ENCODE measurements at places on chromosomes 6 and 20. TPM values are rescaled to one million over a fixed set of nuclear protein-coding genes. Genes with fewer than 3 reads are reported as not detected.

The LINC00237 gene
- total RNA-seq = not detected

The EFCAB8 gene
- total RNA-seq = 0.22 TPM

GRCh38 chr6:155077331-155077730, 82.2 kb downstream of the TIAM2 start:
- H3K27me3 ChIP-seq = no peaks in the 10 kb centered on the region
- DNase-seq = no peak
- no peak overlapping the region for H3K27ac ChIP-seq

DNA sequence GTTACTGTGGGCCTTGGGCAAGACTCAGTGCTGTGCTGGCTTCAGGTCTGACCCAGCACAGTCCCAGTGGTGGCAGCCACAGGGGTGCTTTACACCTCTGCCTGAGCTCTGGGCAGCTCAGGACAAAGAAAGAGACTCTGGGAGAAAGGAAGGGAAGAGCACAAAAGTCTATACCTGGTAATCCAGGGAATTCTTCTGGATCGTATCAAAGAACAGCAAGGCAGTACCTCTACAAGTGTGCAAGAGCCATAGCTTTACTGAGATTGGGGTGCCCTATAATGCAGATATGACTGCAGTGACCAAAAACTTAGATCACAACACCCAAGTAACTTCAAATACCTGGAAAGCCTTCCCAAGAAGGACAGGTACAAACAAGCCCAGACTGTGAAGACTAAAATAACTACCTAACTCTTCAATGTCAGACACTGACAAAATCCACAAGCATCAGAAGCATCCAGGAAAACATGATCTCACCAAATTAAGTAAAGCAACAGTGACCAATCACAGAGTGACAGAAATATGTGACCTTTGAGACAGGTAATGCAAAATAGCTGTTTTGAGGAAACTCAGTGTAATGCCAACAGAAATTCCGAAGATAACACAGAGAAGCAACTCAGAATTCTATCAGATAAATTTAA, 47.9 kb upstream of the LIN28B start:
- no peaks in the 10 kb centered on the region for H3K36me3 ChIP-seq
- no peaks in the 10 kb centered on the region for H3K27me3 ChIP-seq
- peaks cover 17% of the 10 kb centered on the region for H3K4me1 ChIP-seq
- H3K4me3 ChIP-seq = no peak overlapping the region
- no peak for DNase-seq
- H3K27ac ChIP-seq = no peak overlapping the region

The CDC5L gene
- total RNA-seq = 54.5 TPM

DNA sequence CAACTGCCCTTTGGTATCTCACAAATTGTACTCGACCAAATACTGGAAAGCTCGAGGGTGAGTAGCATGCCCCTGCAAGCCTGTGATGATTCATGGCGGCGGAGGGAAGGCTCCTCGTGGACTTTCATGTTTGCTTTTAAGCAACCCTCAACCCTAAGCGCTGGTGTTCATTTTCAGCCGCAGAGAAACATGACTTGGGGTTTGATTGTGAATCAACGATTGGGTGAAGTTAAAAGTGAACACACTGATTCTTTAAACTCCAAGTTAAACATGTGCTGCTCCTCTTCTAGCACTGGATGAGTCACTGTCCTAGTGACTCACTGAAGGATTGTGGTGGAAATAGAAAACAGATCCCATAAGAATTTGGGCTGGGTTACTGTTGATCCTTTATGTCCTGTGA, 8.3 kb downstream of the CD109 start:
- H3K27me3 ChIP-seq = no peaks in the 10 kb centered on the region
- peak; percentile 77 for DNase-seq
- H3K4me1 ChIP-seq = peaks cover 21% of the 10 kb centered on the region

The SNAI1 gene
- 1.3 TPM for total RNA-seq

The DDO gene
- 10.3 TPM for total RNA-seq

GRCh38 chr20:18727032-18727508, 86.5 kb upstream of the SCP2D1 start:
- peaks cover 22% of the 10 kb centered on the region for H3K4me1 ChIP-seq
- no peaks in the 10 kb centered on the region for H3K36me3 ChIP-seq
- no peak for DNase-seq
- H3K4me3 ChIP-seq = no peak overlapping the region

DNA sequence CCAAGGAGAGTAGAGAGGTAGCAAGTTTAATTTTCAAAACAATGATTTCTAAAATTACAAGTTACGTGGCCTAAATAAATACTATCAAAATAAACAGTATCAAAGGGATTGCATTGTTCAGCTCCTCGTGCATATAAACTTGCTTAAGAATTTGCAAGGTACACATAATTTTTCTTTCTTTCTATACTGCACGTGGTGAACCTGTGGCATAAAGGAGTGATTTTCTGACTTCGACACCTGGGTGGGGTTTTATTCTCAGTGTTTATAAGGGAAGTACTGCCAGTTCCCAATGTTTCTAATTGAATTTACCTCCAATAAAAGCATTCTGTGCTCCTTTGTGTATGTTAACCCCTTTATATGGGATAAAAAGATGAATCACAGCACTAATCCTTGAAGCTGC, 50.1 kb upstream of the C20orf144 start:
- H3K4me3 ChIP-seq = no peak overlapping the region
- no peak overlapping the region for H3K27ac ChIP-seq
- peaks cover 28% of the 10 kb centered on the region for H3K36me3 ChIP-seq
- H3K4me1 ChIP-seq = peaks cover 3% of the 10 kb centered on the region
- DNase-seq = no peak
- no peaks in the 10 kb centered on the region for H3K27me3 ChIP-seq

GRCh38 chr6:104684911-104685415, 174.8 kb downstream of the HACE1 start:
- no peaks in the 10 kb centered on the region for H3K4me1 ChIP-seq
- no peak for DNase-seq
- H3K36me3 ChIP-seq = no peaks in the 10 kb centered on the region
- H3K27me3 ChIP-seq = 0 out of 3 replicates have a peak, but pooled peaks cover 4% of the 10 kb centered on the region

GRCh38 chr20:60636417-60636816, 615.6 kb upstream of the CDH4 start:
- H3K27ac ChIP-seq = no peak overlapping the region
- H3K4me1 ChIP-seq = no peaks in the 10 kb centered on the region
- H3K27me3 ChIP-seq = no peaks in the 10 kb centered on the region
- no peak overlapping the region for H3K4me3 ChIP-seq
- no peaks in the 10 kb centered on the region for H3K36me3 ChIP-seq

GRCh38 chr20:56793916-56794315, 164.8 kb downstream of the TFAP2C start:
- no peak overlapping the region for H3K4me3 ChIP-seq
- H3K27ac ChIP-seq = no peak overlapping the region
- no peak for DNase-seq
- H3K36me3 ChIP-seq = no peaks in the 10 kb centered on the region
- H3K4me1 ChIP-seq = no peaks in the 10 kb centered on the region
